ENCODE measurements at places on chromosomes 2 and 18.

DNA sequence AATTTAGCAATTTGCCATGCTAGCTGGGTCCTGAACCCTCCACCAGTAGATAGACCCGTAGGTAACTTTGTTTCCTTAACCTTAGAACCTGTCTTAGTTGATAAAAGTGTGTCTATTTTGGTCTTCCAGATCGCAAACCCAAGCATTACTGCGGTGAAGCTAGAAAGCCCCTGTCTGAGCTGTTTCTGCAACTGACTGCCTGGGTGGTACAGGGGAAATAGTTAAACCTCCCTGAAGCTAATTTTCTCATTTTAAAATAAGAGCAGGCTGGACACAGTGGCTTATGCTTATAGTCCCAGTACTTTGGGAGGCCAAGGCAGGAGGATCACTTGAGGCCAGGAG, 101.7 kb upstream of the MSH2 start:
- DNase-seq: no peak

GRCh38 chr2:132975193-132976105, 305.4 kb upstream of the LYPD1 start:
- DNase-seq: no peak

- DNase-seq: no peak
Observed at GRCh38 chr2:168210895-168211570, 36.4 kb downstream of the STK39 start.

GRCh38 chr2:47203995-47204394, 48.9 kb upstream of the STPG4 start:
- no peak for DNase-seq

DNA sequence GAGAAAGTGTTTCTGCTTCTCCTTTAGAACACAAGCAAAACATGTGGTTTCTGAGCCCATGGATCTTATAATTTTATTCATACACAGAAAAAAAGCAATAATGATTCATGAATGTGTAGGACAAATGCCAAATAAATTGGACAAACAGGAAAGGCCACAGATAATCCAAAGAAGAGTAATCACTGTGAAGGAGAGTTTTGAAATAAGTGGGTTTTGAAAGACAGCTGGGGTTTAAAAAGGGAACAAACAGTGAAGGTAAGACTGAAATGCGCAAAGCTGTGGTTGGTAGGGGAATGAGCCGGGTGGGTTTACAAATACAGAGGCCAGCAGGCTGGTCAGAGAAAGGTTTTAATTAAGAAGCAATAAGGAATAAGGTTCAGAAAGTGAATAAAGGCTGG, 50.0 kb upstream of the MBOAT2 start:
- no peak for DNase-seq

DNA sequence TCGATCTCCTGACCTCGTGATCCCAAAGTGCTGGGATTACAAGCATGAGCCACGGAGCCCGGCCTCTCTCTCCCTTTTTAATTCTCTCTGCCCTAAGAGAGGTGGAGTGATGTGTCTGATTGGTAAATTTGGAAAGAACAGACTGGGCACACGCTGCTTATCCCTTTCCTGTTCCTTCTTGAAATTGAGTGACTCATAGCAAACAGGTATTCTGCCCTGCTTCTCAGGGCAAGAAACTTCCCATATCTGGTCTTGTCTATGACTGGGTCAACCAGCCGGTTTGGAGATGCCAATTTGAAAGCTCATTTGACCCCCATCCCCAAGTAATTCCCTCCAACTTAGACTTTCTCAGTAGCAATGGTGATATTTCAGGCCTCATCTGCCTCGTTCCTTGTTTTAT, 15.0 kb downstream of the LYPD1 start:
- DNase-seq: no peak

DNA sequence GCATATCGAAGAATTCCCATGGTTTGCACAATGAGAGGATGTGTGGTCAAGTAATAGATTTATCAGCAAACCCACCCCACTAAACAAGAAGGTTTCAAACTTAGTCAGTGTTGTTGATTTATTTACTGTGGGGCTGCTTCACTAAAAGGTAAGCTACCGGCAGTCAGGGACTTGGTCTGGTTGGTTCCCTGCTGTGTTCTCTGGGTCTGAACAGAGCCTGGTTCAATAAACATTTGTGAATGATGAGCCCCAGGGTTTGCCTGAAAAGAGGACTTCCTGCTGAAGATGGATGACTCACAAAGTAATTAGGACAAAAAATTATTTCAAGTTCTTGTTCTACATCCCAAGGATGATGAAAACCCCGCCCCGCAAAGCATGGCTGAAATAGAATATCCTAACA, 108.3 kb downstream of the SPP2 start:
- no peak for DNase-seq

- no peak for DNase-seq
Observed at GRCh38 chr2:22444281-22444680, 940.7 kb upstream of the KLHL29 start.

GRCh38 chr18:39238981-39239660, 1673.5 kb upstream of the CELF4 start:
- DNase-seq: peak; percentile 5

DNA sequence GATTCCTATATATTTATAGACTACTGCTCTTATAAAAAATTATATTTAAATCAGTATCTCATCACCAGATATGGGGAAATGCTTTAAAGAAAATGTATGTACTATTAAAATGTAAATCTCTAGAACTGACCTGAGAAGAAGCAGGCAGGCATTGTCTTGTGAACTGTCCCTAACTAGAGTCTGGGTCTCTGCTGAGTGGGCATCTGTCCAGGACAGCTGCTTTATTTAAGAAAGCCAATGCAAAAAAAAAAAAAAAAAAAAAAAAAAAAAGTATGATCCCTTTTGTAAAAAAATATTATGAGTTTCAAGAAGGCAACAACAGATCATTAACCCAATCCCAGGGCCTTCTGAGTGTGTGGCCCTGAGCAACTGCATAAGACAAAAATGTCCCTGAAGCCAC, 66.0 kb downstream of the PAX3 start:
- no peak for DNase-seq

DNA sequence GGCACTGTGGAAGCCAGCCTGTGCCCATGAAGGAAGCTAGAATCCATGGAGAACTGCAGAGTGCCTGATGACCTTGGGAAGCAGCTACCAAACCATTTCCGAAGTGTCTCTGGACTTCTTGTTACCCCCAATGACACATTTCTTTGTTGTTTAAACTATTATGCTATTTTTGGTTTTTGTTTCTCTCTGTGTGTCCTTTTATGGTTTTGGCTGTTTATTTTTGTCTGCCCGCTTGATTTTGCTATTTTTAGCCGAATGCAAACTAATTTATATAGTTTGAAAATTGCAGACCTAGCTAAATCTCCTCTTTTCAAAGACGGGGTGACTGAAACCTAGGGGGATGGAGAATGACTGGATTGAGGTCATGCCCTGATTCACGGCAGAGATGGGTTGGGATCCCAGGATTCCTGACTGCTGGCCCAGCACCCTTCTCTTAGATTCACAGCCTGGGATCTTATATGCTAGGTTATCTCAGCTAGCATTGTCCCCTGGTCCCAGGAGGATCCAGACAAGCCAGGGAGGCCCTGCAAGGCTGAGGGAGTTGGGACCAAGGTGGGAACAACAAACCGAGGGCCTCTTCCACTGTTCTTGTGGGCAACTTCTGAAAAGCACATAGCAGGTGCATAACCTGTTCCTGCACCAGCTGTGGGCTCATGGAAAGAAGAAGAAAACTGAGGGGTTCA, 116.3 kb upstream of the HAAO start:
- DNase-seq: no peak

- DNase-seq: no peak
Observed at GRCh38 chr2:138115666-138116065, 151.4 kb downstream of the HNMT start.

DNA sequence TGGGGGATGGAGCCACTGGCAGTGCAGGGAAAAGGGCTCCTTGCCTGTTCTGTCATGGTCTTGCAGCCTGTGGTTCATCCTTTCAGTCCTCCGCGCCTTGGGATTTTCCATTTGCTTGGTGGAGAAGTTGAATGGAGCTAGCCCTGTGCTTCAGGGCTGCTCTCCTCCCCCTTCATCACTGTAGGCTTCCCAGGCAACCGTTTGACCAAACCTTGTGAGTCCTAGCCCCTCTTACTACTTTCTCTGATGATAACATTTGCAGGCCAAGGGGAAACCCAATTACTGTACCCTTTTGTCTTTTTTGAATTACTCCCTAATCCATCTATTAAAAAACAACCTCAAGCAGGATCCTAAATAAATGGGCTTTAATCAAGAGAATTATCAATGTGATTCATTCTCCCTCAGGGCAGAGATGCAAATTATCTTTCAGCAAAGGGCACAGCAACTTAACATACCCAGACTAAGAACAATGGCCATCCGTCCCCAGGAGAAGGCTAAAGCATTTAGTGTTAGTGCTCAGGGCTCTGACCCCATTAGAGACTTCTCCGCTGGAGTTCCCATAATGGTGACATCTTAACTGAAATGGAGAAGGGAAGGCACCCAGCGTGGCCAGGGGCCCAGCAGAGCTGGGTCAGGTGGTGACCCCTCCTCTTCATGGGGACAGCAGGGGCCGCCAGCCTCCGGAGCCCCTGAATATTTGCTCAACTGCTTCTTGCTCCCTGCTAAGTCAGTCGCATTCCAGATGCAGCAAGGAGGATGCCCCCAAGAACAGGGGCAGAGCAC, 40.7 kb downstream of the RHOB start:
- DNase-seq: peak; percentile 55

Measured in retina (tissue), 1 donor.